ENCODE measurements at places on chromosomes 11 and 22.
A peak's percentile ranks its signal among the peaks of the same experiment; 100 is the strongest.

DNA sequence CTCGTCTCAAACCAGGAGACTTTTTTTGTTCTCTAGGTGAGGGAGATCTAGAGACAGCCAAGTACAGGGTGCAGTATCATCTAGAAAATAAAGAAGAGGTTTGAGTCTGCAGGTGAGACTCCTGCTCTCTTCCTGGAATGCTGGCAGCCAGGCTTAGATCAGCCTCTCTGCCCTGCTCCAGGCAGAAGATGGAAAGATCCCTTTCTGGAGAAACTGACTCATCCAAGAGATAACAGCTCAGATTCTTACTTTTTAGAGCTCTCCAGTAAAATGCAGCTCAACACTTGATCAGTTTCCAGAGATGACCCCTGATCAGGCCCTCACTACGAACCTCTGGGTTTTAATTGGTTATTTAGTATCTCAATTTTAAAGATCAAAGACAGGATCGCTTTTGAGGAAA, 44.6 kb upstream of the EHF start:
- DNase-seq: no peak

DNA sequence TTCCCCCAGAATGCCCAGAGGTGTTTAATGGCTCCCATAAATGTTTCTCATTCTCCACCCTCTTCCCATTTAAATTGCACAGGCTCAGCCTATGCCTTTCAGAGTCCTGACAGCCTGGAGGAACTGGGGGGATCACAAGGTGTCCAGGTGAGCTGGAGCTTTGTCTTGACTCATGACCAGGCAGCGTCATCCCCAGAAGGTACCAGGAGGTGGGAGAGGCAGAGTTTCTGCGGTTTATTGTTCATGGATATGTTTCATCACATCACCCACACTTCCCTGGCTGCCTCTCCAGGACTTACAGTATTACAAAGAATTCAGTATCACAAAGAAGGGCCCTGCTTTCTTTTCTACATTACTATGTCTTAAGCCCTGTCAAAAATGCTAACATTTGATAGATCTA, 103.2 kb upstream of the GALNT18 start:
- no peak for DNase-seq

DNA sequence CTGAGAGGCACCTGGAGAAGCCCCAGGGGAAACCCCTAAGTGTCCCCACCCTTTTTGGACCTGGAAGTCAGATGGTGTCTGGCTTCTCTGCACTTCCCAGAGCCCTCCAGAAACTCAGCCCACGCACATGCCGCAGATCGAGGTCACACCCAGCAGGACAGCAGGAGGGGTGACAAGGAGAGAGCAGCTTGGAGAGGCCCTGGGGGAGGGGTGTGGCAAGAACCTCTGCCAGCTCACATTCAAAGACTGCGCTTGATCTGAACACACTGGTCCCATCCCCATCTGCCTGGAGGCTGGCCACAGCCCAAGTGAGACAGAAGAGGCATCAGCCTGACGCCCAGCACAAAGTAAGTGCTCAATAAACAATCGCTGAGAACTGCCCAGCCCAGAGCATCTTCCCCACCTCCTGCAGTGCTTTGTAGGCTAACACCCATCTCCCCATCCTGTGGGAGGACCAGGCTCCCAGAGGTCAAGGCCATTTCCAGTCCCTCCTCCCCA, 21.4 kb downstream of the TMPRSS6 start:
- no peak for DNase-seq

DNA sequence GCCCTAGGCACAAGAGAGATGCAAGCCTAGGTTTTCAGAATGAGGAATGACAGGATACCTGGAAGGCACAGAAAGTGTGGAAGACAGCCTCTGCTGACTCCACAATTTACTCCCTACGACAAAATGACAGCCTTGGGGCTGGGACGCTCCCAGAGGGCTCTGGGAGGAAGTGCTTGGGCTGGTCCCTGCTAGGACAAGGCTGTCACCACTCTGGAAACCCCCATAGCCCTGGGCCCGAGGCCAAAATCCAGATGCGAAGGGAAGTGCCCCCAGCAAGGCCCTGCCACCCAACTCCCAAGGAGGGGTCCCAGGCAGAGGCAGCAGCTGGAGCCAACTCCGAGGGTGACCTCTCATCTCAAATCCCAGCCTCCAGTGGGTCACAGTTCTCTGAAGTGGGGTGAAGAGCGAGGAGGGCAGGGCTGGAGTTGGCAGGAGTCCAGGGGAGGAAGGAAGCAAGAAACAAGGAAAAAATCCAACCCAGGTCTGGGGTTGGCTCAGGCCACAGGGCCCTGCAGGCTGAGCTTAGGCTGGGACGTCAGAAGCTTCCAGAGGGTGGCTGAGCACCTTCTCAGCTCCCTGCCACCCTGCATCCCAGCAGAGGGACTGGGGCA, 6.3 kb upstream of the CDC42EP2 start:
- no peak for DNase-seq

DNA sequence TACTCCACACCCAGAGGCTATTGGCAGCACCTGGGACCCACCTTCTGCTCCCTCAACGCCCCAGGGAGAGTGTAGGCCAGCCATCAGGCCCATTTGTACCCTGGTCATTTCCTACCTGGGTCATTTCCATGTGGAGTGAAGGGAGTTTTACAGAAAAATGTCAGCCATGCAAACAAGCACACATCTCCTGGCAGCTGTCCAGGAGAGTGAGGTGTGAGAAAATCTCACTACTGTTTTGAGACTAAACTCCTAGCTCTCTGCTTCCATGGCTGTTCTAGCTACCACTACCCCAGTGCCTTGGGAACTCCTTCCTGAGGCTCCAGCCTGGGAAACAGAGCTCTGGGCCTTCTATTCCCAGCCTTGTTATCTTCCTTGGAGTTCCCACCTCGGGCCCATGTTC, 2.8 kb upstream of the TMPRSS13 start:
- peak; percentile 50 for DNase-seq

GRCh38 chr11:1134848-1135445, 22.8 kb upstream of the MUC5AC start:
- DNase-seq: no peak

DNA sequence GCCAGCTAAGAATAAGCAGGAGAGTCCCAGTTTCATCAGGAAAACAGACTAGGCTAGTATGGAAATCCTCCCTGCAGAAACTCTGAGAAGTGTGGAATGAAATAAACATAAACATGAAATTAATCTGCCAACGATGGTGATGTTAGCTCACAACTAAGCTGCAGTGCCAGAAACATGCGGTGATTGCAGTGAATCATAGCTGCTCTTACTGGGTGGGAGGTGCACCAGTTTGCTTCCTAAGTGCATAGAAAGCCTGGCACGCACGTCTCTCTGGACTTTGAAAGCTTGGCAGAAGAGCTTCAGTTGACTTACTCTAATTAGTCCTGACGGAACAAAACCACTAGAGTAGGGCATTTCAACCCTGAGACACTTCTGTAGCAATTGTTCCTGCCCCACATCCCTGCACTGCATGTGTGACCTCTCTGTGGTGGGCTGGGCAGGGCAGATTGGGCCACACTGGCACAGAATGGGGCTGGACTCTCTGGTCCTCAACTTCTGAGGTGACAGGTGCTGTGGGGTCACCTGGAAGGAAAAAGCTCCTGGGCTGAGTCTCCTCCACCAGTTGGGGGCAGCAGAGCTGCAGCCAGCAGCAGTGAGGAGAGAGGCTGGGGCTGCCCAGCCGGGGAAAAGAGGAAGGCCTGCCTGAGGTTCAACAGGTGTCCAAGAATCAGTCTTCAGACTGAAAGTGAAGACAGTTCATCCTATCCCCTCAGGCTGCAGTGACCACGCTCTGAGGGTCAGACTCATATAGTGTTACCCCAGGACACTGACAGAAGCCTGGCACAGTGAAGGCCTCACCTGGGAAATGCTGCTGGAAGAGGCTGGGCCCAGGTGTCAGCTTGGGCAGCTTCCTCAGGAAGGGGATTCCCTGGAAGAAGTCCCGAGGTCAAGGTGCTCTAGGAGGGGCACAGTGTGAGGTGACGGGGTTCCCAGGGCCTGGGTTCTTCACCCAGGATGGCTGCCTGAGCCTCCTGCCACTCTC, 40.5 kb downstream of the GGTLC2 start:
- no peak for DNase-seq

DNA sequence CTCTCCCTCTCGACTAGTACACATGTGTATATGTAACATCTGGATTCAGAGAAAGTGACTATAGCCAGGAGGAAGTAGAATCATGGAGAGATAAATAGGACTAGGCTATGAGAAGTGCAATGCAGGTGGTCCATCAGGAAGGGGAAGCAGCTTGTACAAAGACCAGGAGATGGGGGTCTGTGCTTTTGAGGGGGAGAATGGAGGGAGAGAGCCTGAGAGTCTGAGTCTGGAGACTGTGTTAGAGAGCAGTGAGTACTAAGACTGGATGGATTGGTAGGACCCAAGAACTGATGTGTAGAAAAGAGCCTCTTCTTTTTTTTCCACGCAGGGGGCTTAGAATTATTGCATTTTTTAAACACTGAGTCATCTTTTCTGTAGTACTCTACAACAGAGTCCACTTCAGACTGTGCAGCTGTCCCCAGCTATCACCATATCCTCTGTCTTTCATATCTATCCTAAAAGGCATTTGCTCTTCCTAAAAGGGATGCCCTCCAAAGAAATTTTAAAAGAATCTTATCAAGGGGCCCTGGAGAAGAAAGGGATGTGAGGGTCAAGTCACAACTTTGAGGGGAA, 80.4 kb downstream of the BDNF start:
- DNase-seq: no peak

DNA sequence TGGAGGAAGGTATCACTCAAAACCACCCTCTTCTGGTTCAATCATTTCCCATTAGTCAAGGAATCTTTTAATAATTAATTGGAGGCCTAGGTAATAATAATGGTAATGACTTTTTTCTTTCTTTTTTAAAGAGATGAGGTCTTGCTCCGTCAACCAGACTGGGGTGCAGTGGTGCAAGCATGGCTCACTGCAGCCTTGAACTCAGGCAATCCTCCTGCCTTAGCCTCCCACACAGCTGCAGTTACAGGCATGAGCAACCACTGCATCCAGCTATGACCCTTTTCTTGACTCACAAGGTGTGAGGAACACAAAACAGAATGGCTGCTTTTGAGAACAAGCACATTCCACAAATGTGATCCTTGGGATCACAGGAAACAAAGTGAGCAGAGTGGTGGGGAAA, 3.6 kb downstream of the POLDIP3 start:
- no peak for DNase-seq

GRCh38 chr11:66883016-66883965, 26.4 kb downstream of the LRFN4 start:
- DNase-seq: peak; percentile 72

DNA sequence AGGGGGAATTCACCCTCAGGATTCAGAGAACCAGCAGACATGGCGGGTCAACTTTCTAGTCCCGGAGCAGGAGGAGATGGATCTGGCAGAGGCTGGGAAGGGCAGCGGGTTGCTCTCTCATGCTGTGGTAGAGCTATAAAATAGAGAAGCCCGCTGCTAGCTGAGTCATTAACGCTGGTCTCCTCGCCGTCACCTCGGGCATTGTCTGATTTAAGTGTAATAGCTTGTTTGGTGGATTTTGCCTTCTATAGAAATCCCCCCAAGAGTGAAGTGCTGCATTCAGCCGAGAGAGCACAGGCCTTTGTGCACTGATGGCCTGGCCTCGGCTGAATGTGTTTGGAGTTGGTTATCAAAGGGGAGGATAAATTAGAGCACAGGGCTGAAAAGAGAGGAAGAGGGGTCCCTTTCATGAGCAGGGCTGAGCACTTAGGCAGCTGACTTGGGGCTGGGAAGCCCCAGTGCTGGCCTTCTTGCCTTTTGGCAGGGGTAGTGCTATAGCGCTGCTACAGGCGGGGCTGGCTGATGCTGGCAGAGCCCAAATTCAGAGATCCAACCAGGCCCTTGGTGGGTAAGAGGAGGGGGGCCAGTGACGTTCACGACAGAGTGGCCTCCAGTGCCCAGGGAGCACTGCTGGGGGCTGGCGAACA, 161.1 kb upstream of the CADM1 start:
- no peak for DNase-seq

DNA sequence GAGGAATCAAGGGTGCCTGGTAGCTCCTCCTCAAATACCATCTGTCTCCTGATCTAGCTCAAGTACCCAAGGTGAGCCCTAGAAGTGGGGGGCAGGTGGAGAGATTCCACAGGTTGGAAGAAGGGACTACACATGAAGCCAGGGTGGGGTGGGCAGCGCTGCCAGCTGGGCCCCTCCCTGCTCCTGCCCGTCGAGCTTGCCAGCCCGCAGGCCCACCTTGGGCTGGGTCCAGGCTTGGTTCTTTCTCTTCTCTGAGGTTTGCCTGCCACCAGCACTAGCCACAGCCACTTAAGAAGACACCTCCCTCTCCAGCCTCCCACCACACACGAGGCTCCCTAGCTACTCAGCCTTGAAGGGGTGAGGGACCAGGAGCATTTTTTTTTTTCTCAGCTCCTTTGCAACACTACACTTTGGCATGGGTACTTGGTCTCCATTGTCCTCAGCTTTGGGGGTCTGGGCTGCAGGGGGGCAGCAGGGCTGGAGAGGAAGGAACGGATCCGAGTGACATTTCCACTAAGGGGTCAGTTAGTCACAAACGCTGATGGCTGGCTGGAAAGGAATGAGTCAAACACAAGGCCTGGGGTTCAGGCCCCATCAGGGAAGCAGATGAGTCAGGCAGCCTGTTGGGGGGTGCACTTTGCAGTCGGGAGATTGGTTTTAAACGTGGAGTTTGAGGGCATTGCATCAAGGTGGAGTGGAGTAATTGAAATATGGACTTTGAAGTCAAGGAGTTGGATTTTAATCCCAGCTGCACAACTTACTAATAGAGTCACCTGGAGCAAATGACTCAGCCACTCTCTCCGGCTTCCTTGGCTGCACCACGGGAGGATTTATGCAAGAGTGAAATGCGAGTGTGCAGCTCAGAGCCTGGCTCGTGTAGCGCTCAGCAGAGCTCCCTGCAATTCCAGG, 7.4 kb upstream of the NPTXR start:
- DNase-seq: no peak

- DNase-seq: no peak
Measured at GRCh38 chr11:118264569-118265465, 720 bp upstream of the MPZL2 start.

DNA sequence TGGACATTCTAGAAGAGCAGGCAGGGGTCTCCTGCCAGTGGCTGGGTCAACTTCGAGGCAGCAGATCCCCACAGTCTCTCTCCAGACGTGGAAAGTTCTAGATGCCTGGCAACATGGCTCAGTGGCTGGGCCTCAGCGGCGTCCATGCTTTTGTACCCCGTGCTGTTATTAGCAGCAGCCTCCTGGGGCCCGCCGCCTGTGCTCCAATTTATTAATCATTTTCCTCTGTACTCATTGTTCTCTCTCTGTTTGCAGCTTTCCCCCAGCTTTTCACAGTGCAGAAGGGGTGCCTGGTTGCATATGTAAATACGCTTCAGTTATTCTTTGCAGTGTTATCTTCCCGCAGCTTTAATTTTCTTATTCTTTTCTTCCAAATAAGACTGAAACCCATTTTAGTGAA, 515.1 kb downstream of the TBC1D22A start:
- DNase-seq: no peak

Data from stimulated activated CD4-positive, alpha-beta T cell treated with anti-CD3 and anti-CD28 coated beads, Interleukin-4, amount 100 ng/mL, for 1 hour (primary cell).